ENCODE measurements at places on chromosomes 5 and 9.

- DNase-seq = no peak
These were observed 105.6 kb downstream of the NR6A1 start for GRCh38 chr9:124665391-124666058.

- DNase-seq = no peak
These were observed 57.0 kb downstream of the TRPC7 start for GRCh38 chr5:136308212-136308795.

DNA sequence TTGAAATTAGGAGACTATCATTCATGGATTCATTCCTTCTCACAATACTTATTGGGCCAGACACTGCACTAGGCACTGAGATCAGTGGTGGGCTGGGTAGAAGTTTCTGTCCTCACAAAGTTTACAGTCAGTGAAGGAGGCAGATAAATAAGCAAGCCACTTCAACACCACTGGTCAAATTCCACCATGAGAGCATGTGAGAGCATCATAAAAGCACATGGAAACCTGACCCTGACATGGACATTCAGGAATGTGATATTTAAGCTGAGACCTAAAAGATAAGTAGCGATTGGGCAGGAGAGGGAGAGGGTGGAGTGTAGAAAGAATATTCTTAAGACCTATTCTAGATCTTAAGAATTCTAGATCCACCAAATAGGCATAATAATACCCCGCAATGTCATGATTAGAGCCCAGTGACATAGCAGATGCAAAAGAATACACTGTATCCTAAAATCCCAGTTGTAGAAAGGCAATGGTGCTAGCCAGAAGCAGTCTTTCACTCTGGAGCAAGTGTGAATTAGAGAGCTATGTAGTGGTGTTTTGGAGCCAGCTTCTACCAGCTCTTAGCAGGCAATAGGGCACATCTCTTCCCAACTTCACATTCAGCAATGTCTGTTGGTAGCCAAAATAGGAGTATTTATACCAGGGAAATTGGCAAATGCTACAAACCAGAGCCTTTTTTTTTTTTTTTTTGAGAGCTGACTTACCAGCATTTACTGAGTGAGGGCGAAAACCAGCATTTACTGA is 46.4 kb downstream of the SH3RF2 start:
- DNase-seq = no peak

DNA sequence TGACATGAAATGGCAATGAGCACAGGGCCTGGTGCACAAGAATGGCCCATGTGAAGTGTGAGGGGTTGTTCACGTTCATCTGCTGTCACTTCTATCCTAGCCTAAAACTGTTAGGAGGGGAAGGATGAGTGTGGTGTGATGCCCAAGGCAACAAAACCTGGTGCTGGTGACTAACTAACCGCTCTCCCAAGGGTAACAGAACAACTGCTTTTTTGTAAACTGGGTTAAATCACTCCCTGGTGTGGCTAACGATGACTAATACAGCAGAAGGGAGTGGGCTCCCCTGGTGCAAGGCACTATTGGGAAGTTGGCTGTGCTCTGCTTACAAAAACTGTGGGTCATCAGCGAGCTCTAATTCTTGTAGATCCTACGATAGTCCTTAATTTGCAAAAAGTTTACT is 103.2 kb upstream of the VCAN start:
- DNase-seq = no peak

- no peak for DNase-seq
These were observed 3.4 kb downstream of the FNBP1 start for GRCh38 chr9:130039528-130040147.

DNA sequence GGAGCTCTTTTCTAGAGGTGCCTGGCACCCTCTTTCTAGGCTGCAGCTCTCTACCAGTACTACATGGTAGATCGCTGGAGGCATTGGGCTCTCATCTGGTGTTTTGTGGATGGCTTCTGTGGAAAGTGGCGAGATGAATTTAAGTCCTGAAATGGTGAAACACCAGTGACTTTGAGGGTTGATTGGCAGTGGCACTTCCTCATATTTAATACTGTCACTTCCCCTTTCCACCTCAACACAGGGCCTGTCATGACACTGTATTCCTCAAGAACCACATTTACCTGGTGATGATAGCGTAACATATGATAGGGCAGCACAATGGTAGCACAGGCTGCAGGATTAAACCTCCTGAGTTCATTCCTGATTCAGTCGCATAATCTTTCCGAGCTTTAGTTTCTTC is 132.1 kb downstream of the KDM4C start:
- DNase-seq = peak; percentile 19

GRCh38 chr5:88886746-88887341 is 3.9 kb upstream of the MEF2C start:
- DNase-seq = no peak

GRCh38 chr9:72925891-72926290 is 27.0 kb downstream of the ALDH1A1 start:
- DNase-seq = no peak

DNA sequence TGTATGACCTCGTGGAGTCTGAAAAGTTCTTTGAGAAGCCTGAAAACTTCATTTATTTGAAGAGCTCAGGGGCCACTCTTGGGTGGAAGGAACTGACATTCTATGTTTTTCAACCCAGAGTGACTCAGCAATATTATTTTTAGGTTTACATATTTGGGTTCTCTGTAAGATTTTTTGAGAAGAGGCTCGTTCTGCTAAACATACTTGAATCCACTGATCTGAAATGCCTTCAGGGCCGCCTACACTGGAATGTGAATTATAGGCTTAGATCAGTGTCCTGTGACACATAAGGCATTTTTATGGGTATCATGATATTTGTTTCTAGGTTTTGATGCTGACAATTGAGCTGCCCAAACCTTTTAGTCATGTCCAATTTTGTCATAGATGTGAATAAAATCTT is 86.2 kb downstream of the PSAT1 start:
- DNase-seq = peak; percentile 6

DNA sequence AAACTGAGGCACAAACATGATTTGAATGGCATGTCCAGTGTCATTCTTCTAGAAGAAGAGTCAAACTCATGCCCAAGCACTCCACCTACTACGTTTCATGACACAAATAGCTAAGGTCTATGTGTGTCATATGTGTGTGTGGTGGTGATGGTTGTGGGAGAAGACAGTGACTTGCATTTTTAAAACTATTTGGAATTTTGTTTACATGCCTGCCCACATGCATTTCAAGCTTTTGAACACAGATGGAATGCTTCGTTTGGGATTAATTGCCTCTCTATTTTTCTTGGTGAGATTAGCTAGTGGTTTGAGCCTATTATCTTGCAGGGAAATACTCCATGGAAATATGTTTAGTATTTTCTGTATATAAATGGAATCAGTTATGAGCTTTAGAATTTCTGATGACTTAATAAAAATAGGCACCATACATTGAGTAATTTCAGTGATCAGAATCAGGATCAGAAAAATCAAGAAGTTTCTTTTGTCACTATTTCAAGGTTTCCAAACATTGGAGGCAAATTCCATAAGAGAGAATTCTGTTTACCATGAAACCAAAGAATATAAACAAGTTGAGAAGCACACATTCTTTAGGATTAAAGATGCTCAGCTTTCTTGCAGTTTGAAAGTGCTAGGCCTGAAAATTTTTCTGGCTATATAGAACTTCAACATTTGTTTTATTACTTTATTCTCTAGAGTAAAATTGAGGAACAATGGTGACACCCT is 260.3 kb upstream of the SEMA6A start:
- DNase-seq = no peak

GRCh38 chr5:139268364-139269202 is 25.0 kb upstream of the MATR3 start:
- DNase-seq = no peak

GRCh38 chr5:163964671-163965070 is 459.3 kb downstream of the MAT2B start:
- no peak for DNase-seq

- DNase-seq = no peak
These were observed 38.2 kb downstream of the ETF1 start for GRCh38 chr5:138504799-138505198.

DNA sequence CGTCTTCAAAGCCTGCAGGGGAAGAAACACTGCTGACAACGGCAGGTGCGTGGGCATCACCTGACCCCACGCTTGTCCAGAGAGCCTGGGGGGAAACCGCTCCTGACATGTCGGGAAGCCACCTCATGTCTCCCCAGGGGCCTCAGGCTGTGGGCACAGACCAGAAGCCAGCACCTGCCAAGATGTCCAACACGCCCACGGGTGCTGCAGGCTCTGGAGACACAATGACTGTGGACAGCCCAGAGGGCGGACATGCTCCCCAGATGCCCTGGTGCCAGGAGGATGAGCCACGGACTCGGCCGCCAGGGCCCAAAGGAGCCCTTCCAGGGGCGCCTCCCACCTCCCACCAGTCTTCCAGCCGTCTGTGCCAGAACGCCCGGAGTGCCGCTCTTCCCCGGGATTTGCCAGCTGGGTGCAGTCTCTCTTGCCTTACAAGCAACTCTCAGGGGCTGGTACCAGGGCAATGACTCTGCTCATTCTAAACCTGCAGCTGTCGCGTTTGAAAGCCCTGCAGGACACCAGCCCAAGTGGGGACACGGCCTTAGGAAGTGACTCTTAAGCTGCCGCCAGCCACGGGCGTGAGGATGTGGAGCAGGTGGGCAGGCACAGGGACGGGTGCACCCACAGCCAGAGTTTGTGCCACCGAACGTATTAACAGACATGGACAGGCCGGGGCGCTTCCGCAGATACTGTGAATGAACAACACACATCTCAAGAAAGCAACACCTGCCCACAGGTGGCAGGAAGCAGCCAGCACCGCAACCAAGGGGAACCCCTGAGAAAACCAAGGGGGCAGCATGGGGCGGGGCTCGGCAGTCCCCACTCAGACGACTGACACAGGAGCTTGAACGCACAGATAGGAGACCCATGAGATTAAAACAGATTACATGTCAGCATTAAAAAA is 6.8 kb upstream of the LHX3 start:
- no peak for DNase-seq

- DNase-seq = no peak
These were observed 479.0 kb downstream of the CAAP1 start for GRCh38 chr9:26413611-26414010.

- DNase-seq = no peak
These were observed 187.8 kb downstream of the NXNL2 start for GRCh38 chr9:88722753-88723152.

DNA sequence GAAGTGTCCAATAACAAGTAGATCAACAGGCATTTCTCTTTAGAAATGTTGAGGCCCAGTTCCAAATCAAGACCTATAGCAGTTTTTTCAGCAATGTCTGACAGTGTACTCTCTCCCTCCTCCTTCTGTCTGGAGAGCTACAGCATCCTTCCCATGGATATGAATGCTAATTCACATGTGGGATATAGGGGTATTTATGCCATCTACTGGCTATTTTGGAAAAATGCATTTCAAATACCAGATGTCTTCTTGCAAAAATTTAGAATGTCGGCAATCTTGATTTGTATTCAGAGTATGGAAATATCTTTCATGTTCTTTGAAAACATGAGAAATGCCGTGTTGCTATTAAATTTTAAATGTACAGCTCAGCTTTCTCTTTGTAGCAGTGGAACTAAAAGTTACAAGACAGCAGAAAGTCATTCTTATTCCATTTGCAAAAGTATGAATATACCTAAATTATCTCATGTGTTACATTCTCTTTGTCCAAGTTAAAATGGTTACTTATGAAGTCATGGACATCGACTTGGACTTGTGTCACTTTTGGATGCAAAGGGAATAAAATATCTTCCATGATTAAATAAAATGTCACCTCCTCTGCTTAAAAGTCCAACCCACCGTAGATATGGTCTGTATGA is 647.8 kb downstream of the TAF11L14 start:
- DNase-seq = no peak

DNA sequence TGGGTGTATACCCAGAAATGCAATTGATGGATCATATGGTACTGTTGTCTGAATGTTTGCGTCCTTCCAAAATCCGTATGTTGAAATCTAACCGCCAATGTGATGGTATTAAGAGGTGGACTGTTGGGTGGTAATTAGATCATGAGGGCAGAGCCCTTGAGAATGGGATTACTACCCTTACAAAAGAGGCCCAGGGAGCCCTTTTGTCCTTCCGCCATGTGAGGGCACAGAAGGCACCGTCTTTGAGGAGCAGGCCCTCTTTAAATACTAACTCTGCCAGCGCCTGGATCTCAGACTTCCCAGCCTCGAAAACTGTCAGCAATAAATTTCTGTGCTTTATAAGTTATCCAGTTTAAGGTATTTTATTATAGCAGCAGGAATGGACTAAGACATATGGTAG is 156.0 kb upstream of the OTULINL start:
- DNase-seq = no peak

DNA sequence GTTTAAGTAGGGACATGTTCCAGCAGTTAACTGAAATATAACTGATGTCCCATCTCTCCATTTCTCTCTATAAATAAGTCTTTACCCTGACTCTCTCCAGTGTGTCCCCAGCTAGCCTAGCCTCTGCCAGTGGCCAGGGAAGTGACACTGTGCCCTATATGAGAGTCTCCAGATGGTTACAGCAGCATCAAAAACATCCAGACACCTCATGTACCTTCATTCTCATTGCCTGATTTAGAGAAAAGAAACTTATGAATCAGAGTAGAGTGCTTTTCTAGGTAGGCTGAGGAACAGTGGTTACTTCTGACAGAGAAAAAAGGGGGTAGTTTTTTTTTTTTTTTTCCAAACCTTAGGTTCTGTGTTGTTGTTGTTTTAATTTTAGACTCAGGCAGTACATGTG is 148.5 kb downstream of the GNAQ start:
- DNase-seq = no peak

DNA sequence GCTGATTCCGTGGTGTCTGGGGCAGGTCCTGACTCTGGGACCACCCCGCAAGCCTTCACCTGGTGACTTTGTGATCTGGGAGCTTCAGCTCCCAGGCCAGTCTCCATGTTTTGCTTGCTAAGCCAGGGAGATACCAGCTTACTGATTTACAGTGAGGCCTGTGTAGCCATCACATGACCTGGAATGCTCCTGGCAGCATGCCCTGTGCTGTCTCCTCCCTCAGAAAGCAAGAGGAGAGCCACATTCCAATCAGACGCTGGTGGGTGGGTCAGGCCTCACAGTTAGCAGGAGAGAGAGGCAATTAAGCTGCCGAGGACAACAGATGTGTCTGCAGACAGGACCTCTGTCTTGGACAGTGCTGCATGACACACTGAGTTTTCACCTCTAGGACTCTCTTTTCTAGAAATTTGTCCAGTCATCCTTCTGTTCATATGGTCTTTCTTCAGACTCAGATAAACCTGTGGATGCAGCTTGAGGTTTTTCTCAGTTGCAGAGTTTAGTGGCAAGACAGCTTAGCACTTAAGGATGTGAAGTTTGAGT is 24.4 kb upstream of the GRPEL2 start:
- DNase-seq = no peak

DNA sequence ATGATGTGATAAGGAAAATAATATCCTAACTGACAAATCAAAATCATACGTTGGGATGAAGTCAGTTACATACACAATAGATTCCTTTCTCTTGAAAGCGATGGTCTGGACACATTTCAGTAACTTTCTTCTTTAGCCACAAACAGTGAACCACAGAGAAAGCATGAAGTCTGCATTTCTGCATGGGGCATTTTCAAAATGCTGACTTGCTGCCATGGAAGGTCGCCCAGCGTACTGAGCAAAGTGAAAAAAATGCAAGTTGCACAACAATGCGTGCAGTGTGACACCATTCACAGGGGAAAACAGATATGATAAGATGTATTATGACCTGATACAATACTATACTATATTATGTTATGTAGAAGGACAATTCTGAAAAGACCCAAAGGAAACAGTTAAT is 146.3 kb downstream of the SNX18 start:
- no peak for DNase-seq

- no peak for DNase-seq
These were observed 20.2 kb downstream of the TTC33 start for GRCh38 chr5:40735609-40736008.
